Hepatocyte (in vitro differentiated cells): ENCODE measurements at places on chromosomes 6 and 20.
A peak's percentile ranks its signal among the peaks of the same experiment; 100 is the strongest.

DNA sequence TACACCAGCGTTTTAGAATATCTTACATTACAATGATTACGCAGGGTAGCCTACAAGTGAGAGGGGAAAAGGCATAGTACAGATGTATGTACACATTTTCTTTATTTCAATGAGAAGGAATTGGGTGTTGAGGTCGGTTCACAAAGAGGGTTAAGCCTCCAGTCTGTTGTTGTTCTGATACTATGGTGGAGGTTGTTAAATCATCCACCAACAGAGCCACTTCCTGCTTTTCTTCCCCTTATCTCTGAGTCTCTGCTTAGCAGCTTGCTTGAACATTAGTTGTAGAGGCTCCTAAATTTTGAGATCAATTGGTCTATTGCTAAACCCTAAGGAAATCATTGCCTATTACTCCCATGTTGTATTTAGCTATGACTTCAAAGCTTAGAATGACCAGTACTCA is 7.3 kb downstream of the RGS17 start:
- no peak for DNase-seq

- DNase-seq, result no peak
These were observed 2.9 kb downstream of the SPAG4 start for GRCh38 chr20:35618263-35619131.

- DNase-seq, result no peak
These were observed 29.2 kb downstream of the ERMARD start for GRCh38 chr6:169780571-169781091.

GRCh38 chr6:19753826-19754225 is 83.3 kb upstream of the ID4 start:
- no peak for DNase-seq

DNA sequence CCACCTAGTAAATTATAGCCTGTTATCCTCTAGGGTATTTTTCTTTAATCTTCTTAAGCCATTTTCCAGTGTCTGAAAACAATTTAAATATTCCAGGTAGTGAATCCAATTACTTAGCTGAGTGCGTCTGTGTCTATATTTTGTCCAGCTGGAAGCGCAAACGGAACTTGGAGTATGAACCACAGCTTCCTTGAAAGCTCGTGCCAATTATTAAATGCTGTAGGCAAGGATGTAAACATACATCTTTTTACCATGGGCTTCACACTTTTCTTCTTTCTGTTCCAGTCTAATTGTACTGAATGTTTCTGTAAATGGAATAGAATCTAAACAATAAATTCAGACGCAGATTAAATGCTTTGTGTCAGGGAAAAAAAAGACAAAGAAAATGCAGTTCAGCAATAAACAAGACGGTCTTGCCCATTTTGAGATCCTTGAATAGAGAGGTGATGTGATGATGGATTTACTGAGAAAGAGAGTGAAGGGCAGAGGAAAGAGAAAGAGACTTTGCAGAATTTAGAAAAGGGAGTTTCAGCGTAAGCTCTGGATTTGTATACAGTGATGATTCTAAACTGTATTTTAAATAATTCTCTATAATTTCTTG is 1.9 kb downstream of the PLCB1 start:
- no peak for DNase-seq

- DNase-seq, result no peak
These were observed 9.3 kb downstream of the SDHAF4 start for GRCh38 chr6:70575899-70576495.

GRCh38 chr6:139017227-139017626 is 11.3 kb upstream of the ABRACL start:
- no peak for DNase-seq

GRCh38 chr20:47785854-47786764 is 828 bp upstream of the SULF2 start:
- peak; percentile 87 for DNase-seq

- DNase-seq, result peak; percentile 68
These were observed 96.2 kb upstream of the BTN3A2 start for GRCh38 chr6:26268659-26269402.

DNA sequence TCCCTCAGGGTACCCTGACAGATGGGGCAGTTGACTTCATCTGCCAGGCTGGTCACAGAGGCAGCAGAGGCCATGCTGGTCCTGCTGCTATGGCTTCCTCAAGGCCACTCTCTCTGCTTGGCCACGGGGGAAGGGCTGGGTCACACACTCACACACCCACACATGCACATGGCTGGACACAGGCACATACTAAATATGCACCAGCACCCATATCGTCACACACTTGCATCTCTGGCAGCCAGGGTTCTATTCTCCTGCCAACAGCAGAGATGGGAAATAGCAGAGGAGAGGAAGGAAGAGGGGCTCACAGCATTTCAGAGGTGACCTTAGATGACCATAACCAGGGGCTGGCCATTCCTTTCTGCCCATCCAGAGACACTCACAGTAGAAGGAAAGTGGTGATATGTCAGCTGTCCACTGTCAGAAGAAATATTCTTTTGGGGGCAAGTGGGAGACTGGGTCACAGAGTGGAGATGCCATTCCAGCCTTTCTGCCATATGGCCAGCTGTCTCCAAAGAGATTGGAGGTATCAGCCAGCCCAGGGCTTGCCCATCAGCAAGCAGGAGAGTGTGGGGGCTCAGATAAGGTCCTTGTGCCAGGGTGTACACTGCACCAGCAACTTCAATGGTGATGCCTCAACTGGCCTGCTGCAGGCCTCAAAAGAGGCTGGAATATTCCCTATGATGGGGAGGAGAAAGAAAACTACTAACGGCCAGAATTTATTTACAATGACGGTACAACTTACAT is at the start of gene TRIM10:
TRIM10 (minus strand) TSS at position 427 of the 747 bp plus-strand sequence; CDS start at position 74, 353 bp downstream.
- no peak for DNase-seq

DNA sequence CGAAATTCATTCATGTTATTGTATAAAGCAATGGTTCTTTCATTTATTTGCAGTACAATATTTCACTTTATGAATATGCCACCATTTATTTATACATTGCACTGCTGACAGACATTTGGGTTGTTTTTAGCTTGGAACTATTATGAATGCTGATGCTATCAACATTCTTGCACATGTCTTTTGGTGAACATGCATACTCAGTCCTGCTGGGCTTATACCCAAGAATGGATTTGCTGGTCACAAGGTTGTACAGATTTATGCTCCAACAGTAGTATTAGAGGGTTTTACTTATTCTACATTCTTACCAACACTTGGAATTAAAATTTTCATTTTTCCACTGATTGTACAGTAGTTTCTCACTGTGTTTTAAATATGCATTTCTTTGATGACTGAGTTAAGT is 126.2 kb downstream of the PTPRK start:
- DNase-seq, result no peak

DNA sequence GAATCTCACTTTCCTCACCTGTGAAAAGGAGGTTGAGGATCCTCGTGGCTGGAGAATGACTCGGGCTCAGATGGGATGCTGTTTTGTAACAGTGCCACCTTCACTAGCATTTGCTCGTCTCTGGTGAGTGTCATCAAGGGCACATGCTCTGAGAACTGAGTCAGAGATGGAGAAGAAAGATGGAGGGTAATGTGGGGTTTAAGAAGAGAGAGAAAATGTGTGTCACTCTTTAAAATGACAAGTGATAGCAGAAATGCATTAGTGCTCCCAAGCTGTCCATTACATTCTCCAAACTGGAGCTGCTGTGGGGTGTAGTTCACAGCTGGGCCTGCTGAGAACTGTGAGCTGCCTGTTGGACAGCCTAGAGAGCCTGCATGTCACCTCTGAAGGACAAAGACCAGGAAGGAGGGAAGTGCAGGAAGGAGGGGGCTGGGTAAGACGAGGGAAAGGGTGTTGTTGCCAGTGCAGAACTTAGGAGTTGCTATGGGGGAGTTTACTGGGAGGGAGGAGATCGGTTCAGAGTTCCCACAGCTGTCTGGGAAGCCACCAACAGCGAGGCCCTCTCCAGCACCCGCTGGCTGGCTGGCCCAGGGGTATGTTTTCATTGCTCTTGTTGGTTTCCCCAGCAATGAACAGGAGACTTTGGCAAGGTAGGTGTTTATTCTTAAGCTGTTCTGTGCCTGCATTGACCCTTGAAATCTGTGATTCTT is 19.8 kb downstream of the GMPR start:
- DNase-seq, result no peak

DNA sequence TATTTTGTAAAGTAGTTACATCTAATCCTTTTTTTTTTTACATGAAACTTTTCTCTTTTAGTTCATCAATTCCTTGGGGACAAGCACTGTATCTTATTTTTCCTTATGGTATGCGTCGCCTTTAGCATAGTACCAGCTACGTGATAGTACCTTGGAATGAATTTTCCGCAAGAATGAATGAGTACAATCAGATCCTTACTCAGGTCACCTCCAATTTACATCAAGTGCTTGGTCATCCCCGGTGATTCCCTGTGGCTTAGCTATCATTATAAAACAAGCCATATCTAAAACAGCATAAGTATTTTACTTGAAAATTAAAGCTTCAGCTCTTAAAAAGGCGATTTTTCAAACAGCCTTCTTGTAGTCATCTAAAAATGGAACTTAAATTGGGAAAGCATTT is 680.4 kb upstream of the MAP3K7 start:
- no peak for DNase-seq

- DNase-seq, result no peak
These were observed 7.4 kb downstream of the CPNE1 start for GRCh38 chr20:35657271-35657670.

DNA sequence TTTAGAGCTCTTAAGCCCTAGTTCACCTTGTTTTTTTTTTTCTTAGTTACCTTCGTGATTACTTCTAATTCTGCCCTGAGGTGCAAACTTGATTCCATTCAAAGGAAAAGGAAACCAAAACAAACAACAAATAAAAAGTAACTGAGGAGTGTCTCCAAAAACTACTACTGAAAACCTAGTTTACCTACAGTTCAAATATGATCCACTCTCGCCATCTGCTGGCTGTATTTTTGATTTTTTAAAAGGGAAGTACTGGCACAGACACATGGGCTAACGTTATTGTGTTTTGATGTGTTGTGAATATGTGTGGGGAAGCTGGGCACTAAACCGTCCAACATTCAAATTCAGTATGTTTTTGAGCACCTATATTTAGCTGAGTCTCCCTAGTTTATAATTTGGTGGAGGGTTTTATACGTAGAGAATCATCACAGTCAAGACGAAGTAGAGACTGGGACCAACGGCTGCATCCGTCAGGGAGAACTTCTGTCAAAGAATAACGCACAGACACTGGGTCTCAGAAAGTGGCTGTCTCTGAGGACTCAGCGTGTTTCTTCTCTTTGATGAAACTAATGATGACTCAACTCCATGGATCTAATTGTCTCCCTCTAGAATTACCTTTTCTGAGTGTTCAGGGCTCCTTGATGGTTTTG is 373.5 kb upstream of the BTBD3 start:
- peak; percentile 69 for DNase-seq

DNA sequence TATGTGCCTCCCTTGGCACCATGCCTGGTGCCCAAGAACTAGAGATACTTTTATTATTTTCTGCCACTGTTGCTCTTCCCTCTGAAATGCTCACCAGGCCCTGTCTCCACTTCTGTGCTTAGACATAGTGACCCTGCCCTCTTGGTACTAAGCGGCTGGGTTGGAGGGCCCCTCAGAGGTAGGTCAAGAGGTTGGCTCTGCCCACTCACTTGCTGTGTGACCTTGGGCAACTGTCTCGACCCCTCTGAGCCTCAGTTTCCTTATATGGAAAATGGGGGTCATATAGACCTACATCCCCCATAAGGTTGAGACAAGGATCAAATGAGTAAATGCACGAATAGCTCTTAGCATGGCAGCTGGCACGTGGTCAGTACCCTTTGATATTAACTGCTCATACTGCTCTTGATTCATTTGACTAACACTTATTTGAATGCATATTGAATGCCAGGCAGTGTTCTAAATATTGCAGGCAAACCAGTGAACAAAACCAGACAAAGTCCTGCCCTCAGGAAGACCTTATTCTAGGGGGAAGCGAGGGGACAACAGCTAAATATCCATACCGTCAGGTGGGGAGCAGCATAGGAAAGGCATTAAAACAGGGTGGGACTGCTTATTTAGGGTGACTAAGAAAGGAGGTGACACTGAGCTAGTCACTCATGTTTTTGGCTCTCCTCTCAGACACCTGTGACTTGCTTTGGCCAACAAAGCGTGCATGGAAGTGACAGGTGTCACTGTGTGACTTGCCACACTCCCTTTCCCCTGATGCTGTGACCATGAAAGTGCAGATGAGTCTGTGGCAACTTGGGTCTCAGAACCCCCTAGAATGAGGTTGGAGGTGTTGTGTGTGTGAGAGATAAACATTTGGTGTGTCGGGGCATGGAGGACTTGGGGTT is 14.3 kb upstream of the SPO11 start:
- no peak for DNase-seq

GRCh38 chr6:28769626-28770402 is 154.0 kb downstream of the TRIM27 start:
- peak; percentile 58 for DNase-seq

DNA sequence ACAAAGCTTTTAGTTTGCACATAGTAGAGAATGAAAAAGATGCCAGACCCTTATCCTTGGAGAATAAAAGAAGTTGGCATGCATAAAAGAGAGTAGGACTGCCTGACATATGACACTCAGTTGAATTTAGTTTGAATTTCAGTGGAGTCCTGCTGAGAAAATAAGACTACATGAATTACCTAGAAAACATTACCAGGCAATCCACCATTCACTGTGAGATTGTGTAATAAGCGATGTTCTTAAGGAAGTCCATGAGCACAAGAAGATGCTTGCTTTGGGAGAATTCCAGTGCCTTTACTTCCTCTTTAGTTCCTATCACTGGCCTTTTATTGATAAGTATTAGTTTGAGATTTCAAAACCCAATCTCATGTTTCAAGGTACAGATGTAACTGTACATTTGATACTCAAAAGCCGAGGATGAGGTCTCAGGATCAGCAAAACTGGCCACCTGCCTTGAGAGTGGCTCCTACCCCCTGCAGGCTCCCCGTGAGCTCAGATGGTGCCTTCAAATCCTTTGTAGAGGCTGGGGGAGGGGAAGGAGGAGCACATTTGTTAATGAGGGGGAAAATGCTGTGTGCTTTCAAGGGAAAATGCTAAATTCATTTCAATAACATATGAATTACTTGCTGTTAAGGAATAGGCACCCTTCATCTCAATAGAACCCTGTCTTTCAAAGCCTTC is 11.2 kb upstream of the UNC93A start:
- DNase-seq, result no peak

- peak; percentile 69 for DNase-seq
These were observed 65.6 kb downstream of the STMND1 start for GRCh38 chr6:17167327-17167979.

- DNase-seq, result no peak
These were observed 138.5 kb upstream of the UST start for GRCh38 chr6:148608199-148608951.

GRCh38 chr6:161356167-161356854 is 82.5 kb upstream of the AGPAT4 start:
- no peak for DNase-seq

DNA sequence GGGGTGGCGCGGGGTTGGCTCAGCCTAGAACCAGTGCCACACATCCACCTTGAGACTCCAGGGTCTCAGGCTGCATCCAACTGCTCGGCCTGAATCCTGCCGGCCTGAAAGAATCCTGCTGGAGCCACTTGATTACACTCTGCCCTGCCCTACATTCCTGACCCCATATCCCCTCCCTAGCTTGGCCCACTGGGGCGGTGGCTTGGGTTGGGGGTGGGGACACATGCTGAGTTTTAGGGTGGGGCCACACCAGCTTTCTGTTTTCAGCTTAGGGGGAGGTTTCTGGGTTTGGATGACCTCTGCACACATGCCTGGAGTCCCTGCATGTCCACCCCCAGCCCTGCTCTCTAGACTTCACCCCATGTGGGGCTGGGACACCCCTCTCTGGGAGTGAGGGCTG is 6.8 kb downstream of the ITPR3 start:
- DNase-seq, result no peak
